ENCODE measurements at places on chromosomes 4 and X.
A peak's percentile ranks its signal among the peaks of the same experiment; 100 is the strongest.

GRCh38 chr4:14864365-14865030, 137.8 kb upstream of the CPEB2 start:
- no peak for DNase-seq

DNA sequence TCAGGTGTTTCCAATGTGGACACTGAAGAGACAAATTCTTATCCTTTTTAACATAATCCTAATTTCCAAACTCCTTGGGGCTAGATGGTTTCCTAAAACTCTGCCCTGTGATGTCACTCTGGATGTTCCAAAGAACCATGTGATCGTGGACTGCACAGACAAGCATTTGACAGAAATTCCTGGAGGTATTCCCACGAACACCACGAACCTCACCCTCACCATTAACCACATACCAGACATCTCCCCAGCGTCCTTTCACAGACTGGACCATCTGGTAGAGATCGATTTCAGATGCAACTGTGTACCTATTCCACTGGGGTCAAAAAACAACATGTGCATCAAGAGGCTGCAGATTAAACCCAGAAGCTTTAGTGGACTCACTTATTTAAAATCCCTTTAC, 18.6 kb downstream of the TLR7 start:
- no peak for DNase-seq

DNA sequence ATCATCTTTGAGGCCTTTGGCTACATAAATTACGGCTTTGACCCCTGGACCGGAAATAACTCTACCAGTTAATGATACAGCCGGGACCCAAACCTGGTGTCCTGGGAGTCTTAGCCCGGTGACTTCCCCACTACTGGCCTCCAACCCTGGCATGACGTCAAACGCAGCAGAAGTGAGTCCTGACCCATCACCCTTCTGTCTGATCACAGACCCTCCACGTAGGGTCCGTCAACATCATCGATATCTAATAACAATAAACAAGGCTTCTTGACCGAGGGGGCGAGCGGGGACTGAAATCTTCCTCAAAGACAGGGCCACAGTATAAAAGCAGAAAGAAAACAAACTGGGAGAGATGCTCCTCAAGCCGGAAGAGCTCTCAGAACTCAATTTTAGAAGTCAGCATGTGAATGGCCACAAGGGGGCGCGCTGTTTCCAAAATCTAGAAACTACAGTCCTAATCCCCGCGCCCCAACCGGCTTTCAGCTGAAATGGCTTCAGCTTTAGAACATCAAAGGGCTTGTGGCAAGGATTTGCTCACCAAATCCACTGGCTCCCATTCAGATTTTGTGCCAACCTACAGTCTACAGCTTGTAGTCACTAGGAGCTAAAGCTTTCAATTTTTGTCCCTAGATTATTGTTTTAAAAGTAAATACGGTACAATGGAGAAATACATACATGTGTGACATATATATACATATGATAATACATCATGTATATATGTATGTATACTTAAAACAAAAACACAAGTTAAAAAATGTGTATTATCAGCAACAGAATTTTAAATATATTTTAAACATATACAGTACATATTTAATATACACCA, 46.4 kb upstream of the ENPP6 start:
- peak; percentile 97 for DNase-seq

DNA sequence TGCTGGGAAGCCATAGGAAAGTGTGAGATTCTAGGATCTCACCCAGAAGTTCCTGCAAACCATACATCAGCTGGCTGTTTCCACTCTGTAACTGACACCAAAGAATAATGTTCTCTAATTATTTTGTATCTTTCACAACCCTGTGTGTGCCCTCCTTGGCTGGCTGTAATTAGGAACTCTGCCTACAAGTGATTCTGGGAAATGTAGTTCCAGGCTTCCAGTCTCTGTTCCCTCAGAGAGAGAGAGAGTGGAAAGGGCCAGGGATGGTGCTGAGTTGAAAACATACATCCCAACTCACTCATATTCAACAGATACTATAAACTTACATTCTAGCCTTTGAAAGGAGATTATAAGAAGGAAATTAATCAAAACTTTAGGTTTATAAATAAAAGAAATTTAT, 57.5 kb upstream of the C1QTNF7 start:
- DNase-seq: no peak

GRCh38 chrX:19332983-19333382, 10.7 kb upstream of the PDHA1 start:
- no peak for DNase-seq

DNA sequence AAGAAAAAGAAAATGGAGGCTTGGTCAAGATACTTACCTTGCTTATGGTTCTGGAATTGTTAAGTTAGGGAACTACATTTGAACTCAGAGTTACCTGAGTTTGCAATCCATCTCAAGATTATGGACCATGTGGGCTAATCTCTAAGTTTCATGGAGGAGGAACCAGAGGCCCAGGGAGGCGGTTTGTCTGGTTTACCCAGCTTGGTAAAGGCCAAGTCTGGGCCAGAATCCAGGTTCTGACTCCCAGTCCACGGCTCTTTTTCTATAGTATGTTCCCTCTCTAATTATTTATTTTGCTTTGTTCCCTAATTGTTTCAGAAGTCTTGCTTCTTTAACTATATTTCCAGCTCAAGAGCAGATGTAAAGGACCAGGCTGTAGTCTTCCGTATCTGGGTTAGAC, 168.1 kb downstream of the FRAS1 start:
- no peak for DNase-seq

DNA sequence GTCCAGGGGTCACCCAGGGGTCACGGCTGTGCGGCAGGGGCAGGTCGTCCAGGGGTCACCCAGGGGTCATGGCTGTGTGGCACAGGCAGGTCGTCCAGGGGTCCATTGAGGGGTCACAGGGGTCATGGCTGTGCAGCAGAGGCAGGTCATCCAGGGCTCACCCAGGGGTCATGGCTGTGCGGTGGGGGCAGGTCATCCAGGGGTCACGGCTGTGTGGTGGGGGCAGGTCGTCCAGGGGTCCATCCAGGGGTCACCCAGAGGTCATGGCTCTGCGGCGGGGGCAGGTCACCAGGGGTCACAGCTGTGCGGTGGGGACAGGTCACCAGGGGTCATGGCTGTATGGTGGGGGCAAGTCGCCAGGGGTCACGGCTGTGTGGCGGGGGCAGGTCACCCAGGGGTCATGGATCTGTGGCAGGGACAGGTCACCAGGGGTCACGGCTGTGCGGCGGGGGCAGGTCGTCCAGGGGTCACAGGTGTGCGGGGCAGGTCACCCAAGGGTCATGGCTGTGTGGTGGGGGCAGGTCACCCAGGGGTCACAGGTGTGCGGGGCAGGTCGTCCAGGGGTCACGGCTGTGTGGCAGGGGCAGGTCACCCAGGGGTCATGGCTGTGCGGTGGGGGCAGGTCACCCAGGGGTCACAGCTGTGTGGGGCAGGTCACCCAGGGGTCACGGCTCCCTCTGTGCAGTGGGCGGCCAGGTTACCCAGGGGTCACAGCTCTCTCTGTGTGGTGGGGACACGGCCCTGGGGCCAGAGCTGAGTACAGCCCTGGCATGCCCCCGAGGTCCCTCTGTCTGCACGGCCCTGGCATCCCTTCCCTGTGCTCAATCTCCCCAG, 16.0 kb downstream of the ATP5ME start:
- DNase-seq: no peak

DNA sequence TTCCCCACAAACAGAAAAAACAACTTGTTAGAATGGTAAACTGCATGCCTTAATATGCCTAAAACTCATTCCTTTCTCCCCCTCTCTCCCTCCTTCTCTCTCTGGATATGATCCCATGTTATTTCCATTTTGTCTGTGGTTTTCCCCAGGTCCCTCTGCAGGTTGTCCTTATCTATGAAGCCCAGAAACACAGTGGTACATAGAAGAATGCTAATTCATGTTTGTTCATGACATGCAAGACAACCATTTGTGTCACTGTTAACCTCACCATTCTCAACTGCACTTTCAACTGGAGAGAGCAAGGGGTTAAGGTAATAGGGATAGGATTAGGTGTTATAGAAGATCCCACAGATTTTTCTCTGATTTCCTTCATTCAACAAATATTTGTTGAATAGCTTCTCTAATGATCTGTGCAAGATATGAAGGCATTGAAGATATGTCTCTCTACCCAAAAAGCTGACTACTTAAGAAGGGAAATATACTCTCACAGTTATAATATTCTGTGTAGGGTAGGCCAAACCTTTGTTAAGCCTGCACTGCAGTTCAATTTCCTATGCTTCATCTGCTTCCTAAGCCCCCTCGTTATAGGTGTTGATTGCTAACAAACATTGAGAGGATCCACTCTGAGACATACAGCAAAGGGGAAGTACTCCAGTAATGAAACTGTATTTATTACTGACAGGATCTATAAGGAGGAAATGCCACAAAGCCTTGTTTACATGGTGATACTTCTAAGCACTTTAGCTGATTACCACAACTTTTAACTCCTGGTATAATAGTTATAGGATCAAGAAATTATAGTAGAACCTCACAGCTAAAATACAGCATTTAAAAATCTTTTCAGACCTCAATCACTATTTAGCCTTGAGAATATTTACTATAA, 96.1 kb downstream of the FRYL start:
- no peak for DNase-seq

GRCh38 chr4:95362906-95363558, 185.7 kb downstream of the UNC5C start:
- DNase-seq: no peak

DNA sequence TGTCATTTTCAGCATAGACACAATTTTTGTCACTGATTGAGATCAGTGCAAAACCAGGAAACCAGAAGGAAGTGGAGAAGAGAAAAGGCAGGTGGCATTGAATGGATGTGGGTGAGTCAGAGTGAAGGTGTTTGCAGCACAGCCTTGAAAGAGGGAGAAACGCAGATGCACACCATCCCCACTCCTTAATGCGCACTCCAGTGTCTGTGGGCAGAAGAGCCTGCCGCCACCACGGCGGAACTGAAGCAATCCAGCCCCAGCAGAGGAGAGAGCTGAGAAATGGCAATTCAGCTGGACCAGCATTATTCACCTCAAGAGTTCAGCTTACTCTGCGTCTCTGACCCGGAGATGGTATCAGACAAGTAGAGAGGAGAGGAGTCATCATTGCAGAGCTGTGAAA, 393.1 kb upstream of the FRG1 start:
- no peak for DNase-seq

DNA sequence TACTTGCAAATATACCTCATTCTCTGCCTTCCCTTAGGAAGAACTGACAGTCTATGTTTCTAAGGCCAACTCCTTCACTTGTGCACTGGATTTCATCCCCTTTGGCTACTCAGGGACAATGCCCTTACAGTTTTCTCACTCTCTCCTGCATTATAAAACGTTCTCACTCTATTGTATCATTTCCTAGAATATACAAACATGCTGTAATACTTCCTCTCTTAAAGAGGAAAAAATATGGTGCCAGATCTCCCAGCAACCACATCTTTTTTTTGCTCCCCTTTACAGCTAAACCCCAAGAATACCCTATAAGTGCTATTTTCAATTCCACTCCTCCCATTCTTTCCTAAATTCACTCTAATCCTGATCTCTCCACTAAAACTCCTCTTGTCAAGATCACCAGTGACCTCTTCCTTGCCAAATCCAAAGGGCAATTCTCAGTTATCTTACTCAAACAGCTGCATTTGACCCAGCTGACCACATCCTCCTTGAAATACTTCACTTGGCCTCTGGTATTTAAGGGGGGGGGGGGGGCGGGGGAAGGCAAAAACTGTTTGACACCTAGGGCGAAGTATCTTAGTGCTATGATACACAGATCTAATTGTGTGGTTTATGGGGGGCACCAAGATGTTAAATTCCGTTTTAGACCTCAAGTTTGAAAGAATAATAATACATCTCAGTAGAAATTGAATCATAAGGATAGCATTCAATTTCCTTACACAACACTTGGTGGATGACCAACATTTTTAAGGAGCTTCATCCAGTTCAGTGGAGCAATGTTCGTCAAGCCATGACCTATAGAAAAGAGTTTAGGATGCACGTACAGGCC, 1.6 kb downstream of the RCHY1 start:
- DNase-seq: no peak

DNA sequence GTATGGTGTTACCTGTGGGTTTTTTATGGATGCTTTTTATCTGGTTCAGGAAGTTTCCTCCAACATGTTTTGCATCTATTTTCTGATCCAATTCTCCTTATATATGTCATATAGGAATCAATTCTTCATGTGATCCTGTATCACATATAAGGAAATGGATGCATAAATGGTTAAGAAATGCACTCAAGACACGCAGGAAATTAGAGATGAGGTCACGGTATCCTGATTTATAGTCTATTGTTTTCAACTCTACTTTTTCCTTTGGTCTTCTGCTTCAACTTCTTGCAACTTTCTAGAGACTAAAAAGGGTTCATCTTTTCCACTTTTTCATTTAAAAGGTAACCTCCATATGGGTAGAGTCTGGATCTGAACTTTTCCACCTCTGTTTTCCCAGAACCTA, 33.6 kb upstream of the IL13RA1 start:
- DNase-seq: no peak

DNA sequence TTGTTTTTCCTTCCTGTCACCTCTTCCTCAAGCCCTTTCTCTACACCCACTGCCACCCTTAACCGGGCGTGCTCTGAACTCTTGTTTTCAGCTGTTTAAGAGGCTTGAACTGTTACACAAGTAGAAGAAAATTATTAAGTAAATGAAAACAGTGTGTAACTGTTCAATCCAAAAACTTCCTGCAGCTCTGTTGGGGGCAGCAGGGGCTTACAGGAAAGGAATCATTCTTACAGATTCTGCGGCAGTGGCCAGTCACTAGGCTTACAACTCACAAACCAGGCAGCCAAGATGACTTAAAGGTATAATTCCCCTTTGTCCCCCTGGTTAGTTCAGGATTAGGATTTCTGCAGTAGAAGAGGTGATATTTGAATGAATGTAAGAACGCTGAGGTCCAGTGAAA, 70.2 kb upstream of the ETNPPL start:
- no peak for DNase-seq
